ENCODE measurements at places on chromosomes 6 and 20. TPM values are rescaled to one million over a fixed set of nuclear protein-coding genes. Genes with fewer than 3 reads are reported as not detected.

Gene TCF19
- total RNA-seq: 7.9 TPM

DNA sequence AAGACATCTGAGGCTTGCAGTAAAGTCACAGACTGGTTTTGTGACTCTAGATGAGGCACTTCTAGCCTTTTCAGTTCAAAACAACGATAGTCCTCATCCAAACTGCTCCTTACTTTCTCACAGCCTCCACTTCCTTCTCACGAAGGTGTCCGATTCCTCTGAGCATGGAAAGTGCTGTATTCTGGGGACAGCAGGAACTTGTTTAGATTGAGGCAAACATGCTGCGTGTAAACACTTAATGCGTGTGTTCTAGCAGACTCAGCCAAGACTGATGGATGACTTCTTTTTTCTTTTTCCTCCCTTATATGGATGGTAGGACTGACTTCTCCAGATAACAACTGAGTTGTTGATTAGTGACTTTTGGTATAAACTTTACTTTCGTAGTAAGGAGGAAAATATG, 80.2 kb upstream of the PRDM1 start:
- no peaks in the 10 kb centered on the region for H3K4me1 ChIP-seq
- no peaks in the 10 kb centered on the region for H3K36me3 ChIP-seq
- H3K4me3 ChIP-seq: no peak overlapping the region
- H3K27me3 ChIP-seq: peaks cover 58% of the 10 kb centered on the region
- H3K27ac ChIP-seq: no peak overlapping the region

- no peak overlapping the region for H3K27ac ChIP-seq
- H3K4me3 ChIP-seq: no peak overlapping the region
- H3K4me1 ChIP-seq: peaks cover 11% of the 10 kb centered on the region
- DNase-seq: no peak
- no peaks in the 10 kb centered on the region for H3K27me3 ChIP-seq
These were observed 108.6 kb upstream of the CDYL start for GRCh38 chr6:4667591-4667990.

DNA sequence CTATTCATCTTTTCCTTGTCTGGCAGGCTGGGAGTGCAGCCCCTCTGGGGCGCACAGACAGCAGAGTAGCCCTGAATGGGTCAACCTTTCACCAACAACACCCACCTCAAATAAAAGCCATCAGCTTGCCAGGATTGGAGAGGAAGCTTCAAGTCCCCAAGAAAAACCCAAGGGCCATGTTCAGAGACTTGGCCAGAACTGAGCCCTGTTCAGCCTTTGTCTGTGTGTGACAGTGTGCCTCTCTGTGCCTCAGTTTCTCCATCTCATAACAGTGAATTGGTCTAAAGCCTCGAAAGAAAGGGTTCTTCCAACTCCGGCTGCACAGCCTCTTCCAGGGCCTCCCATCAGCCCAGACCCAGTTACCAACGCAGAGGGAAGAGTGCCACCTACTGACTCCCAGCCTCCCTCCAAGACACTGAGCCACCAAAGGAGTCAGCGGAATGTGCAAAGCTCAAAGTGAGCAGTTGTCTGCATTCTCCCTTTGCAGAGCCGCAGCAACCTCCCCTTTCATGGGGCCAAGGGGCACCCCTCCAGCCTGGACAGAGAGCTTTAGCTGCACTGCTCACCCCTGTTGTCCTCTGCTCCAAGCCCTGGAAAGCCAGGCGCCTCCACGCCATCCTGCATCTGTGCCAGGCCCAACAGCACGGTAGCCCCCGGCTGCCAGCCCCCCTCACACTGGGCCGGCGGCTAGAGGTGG, 82.7 kb upstream of the TOP1 start:
- H3K36me3 ChIP-seq: no peaks in the 10 kb centered on the region
- H3K27ac ChIP-seq: no peak overlapping the region
- H3K27me3 ChIP-seq: peaks cover 30% of the 10 kb centered on the region
- DNase-seq: no peak

DNA sequence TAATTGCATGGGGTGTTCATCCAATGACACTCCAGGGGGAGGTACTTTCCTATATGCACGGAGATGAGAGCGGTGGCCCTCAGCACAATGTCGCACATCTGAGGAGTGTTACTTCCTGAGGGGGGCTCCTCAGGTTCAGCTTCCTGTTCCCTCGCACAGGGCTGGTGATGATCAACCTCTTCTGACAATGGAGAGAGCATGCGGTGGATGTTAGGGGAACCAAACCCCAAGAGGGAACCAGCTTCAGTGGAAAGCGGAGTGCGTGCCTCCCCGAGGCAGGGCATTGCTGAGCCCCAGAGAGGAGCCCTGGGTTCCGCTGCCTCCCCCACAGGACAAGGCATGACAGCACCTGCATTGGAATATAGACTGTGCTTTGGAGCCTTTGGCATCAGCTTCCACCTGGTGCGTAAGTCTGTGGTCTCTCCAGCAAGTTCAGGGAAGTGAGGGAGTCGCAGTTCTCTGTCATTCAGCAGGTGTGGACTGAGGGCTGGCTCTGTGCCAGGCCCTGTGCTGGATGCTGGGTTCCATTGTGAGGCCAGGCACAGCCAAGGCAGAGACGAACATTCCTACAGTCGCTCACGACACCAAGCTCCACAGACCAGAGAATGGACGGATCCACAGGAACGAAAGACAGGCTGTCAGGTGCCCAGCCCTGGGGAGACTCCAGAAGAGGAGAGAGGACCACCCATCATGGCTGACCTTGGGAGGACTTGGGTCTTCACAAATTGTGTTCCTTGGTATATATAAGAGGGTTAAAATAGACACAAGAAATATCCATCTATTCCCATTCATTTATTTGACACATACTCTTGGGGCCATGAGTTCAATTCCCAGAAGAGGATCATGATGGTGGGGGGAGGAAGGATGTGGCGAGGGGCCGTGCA, 3.9 kb upstream of the ZNF831 start:
- no peaks in the 10 kb centered on the region for H3K36me3 ChIP-seq
- DNase-seq: no peak
- no peak overlapping the region for H3K4me3 ChIP-seq
- no peaks in the 10 kb centered on the region for H3K4me1 ChIP-seq

DNA sequence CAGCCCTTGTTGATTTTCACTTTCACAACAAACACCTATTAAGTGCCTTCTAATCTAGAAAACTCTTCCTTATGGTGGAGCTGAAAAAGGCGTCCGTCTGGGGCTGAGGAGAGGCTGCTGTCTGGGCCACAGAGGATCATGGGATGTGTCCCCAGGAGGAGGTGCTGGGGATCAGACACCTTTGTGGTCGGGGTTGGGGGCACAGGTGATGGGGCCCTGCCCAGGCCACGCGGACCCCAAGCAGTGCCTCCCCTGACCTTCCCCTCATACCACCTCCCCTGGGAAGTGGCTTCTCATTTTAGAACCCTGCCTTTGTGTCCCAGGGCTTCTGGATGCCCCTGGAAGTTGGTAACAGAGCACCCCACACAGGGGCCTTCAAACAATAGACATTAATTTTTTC, 41.1 kb downstream of the SUN5 start:
- H3K27ac ChIP-seq: no peak overlapping the region
- no peak for DNase-seq
- H3K4me1 ChIP-seq: no peaks in the 10 kb centered on the region
- H3K27me3 ChIP-seq: peaks cover 35% of the 10 kb centered on the region

GRCh38 chr6:33344701-33345697, 27.5 kb upstream of the ZBTB22 start:
- no peaks in the 10 kb centered on the region for H3K36me3 ChIP-seq
- H3K27me3 ChIP-seq: peaks cover 5% of the 10 kb centered on the region
- peaks cover 6% of the 10 kb centered on the region for H3K4me1 ChIP-seq

DNA sequence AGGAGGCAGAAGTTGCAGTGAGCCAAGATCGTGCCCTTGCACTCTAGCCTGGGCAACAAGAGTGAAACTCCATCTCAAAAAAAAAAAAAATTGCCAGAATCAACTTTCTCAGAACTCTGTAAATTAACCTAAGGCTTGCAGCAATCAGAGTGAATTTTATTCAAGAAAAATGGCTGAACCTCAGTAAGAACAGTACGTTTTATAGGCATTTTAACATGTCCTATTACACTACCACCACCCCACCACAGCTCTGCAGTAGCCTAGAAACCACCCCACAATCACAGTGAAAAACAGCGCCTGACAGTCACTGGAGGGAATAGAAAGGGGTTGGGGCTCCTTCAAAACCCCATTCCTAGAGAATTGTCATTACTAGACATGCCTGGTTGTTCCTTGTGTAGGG, 16.4 kb upstream of the BTN1A1 start:
- peaks cover 3% of the 10 kb centered on the region for H3K36me3 ChIP-seq
- no peak overlapping the region for H3K4me3 ChIP-seq
- H3K27ac ChIP-seq: no peak overlapping the region
- H3K27me3 ChIP-seq: no peaks in the 10 kb centered on the region
- H3K4me1 ChIP-seq: peaks cover 7% of the 10 kb centered on the region
- no peak for DNase-seq

GRCh38 chr6:80464901-80465300, 358.4 kb downstream of the BCKDHB start:
- no peak for DNase-seq
- no peak overlapping the region for H3K27ac ChIP-seq

- peak; percentile 86 for DNase-seq
- no peaks in the 10 kb centered on the region for H3K4me1 ChIP-seq
- H3K4me3 ChIP-seq: no peak overlapping the region
- H3K36me3 ChIP-seq: peaks cover 25% of the 10 kb centered on the region
- H3K27ac ChIP-seq: no peak overlapping the region
- no peaks in the 10 kb centered on the region for H3K27me3 ChIP-seq
These were observed 18.3 kb downstream of the ENTPD6 start for GRCh38 chr20:25213566-25214425.

DNA sequence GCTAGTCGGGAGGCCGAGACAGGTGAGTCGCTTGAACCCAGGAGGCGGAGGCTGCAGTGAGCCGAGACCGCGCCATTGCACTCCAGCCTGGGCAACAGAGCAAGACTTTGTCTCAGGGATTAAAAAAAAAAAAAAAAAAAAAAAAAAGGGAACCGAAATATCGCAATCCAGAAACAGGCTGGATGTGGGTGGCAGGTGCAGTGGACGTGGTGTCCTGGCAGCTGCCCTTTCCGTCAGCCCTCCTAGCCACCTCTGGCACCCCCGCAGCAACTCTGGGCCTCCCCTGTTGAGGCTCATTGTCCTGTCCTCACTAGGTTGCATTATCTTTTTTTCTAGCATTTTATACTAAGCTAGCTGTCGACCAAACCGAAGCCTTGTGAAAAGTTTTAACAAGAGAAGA, 113.5 kb downstream of the DTNBP1 start:
- no peak overlapping the region for H3K4me3 ChIP-seq
- no peak for DNase-seq
- H3K4me1 ChIP-seq: peaks cover 29% of the 10 kb centered on the region
- H3K36me3 ChIP-seq: no peaks in the 10 kb centered on the region

- no peak overlapping the region for H3K27ac ChIP-seq
- DNase-seq: no peak
- peak overlapping the region; percentile 69 for H3K4me3 ChIP-seq
- H3K4me1 ChIP-seq: peaks cover 22% of the 10 kb centered on the region
- H3K36me3 ChIP-seq: no peaks in the 10 kb centered on the region
These were observed 121.6 kb downstream of the MOXD1 start for GRCh38 chr6:132279592-132280139.
